ENCODE measurements at places on chromosomes 5 and 9.
A peak's percentile ranks its signal among the peaks of the same experiment; 100 is the strongest.

DNA sequence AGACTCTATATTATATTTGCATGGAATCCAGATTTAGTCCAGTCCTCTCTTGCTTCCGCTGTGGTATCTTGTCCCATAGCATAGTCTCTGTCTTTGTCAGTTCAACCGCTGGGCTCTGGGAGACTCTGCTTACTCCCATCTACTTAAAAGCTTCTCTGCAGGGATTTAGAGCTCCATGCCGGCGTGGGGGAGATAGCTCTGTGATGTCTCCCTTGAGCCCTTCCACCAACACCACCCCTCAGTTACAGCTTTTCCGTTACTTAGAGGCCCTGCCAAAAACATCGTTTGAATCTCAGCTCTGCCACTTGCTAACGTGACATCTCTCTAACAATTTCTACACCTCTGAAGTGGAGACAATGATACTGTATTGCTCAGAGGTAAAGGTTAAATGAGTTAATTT, 306.1 kb upstream of the ZNF608 start:
- no peak for DNase-seq

GRCh38 chr5:30663536-30663935, 530.0 kb upstream of the CDH6 start:
- DNase-seq, result no peak

GRCh38 chr9:135524130-135524861, 3.1 kb downstream of the LCN1 start:
- peak; percentile 9 for DNase-seq

- no peak for DNase-seq
Measured at GRCh38 chr5:159163027-159163700, 46.2 kb downstream of the RNF145 start.

- no peak for DNase-seq
Measured at GRCh38 chr9:124392254-124392870, 22.9 kb downstream of the PSMB7 start.

- DNase-seq, result no peak
Measured at GRCh38 chr5:44257653-44258365, 131.4 kb downstream of the FGF10 start.
